Thoracic aorta (tissue), 2 donors: ENCODE measurements at places on chromosomes 12 and 14.

- DNase-seq: no peak
These were observed 52.8 kb upstream of the ELK3 start for GRCh38 chr12:96141216-96141912.

DNA sequence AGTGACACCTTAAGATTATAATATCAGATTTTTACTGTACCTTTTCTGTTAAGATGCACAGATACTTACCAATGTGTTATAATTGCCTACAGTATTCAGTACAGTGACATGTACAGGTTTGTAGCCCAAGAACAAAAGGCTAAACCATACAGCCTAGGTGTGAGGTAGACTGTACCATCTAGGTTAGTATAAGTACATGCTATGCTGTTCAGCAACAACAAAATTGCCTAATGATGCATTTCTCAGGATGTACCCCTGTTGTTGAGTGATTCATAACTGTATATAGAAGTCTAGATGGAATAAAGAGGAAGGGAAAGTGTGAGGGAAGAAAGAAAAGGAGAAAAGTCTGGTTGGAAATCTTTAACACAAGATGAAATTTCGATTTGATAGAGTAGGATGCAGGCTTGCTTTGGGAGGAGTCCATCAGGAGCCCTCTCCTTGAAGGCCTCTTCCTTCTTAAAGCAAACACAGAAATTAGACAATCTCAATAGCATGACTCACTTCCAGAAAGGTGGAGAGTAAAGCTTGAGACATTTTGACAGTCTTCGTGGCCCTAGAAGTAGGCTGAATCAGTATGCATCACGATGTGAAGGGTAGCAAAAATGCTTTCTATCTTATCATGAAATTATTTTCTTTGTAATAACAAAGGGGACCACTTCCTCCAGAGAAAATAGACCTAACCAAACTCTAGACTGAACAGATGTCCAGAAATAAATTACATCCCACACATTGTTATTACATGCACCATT, 191.5 kb downstream of the SYT1 start:
- no peak for DNase-seq

- DNase-seq: no peak
These were observed 921.8 kb downstream of the BCL11B start for GRCh38 chr14:98350213-98350612.

- DNase-seq: no peak
These were observed 137.1 kb upstream of the VRK1 start for GRCh38 chr14:96660123-96660522.

DNA sequence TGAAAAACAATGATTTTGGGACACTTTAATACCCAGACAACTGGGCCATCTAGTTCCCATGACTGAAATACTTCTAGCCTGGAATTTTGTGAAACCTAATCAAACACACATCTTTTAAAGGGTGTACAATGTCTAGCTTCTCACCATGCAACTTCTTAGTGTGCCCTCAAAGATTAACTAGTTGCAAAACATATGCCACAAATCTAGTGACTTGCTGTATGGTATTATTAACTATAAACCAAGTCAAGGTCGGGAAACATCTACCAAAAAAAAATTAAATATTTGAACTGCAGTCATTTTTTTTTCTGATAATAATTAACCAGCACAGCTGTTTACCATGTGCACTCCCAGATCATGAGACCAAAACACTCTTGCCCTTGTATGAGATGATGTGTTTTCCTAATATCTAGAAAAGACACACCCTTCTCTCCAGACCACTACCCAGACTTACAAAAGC, 171.8 kb upstream of the FOXN3 start:
- DNase-seq: no peak

- no peak for DNase-seq
These were observed 425.2 kb downstream of the GALC start for GRCh38 chr14:87567618-87568295.

- no peak for DNase-seq
These were observed 1370.7 kb upstream of the TMEM132C start for GRCh38 chr12:126895951-126896913.

DNA sequence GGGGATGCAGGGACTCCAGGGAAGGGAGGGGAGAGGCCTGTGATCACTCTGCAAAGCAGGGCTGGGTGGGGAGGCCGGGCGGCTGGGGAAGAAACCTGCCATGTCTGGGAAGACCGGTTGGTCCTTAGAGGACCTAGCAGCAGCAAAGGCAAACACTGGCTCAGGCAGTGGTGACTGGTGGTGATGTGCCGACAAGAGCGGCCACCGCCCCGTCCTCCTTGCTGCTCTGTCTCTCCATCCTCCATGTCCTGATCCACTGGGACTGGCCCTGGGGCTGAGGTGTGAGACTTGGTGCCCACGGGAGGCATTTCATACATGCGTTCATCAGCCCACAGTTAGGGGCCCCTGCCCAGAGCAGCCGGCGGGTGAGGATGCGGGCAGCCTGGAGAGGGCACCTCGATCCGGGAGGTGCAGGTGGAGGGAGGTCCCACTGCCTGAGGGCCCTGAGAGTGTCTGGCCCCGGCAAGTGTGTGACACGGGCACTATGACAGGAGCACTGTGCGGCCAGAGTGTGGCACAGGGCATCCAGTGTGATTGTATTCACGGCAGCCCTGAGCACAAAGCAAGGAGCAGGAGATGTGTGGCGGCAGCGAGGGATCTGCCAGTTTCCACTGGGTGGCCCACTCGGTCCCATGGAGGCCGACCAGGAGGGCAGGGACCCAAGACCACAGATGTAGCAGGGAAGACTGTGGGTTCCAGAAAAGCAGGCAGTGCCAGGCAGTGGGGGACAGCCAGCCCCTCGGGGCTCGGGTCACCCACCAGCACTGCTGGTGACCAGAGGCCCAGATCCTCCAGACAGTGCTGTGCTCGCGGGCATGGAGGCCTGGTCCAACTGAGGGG, 13.9 kb downstream of the ANKRD9 start:
- no peak for DNase-seq

DNA sequence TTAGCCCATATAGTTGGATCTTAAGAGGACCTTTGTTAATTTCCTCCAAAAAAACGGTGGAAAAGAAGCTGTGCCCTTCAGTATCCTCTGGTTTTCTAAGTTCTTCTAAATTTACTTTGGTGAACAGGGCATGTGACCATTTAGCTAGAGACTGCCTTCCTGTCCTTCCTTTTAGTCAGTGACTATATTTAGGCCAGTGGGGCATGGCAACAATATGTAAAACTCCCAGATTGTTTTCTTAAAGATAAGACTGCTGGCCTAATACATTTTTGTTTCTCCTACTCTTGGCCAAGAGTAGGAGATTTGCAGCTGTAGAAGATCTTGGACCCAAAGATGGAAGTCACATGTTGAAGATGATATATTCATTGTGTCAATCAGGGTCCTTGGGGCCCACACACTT, 325.1 kb upstream of the DCN start:
- DNase-seq: no peak
